Stimulated activated CD4-positive, alpha-beta T cell treated with anti-CD3 and anti-CD28 coated beads, Interleukin-1b, Interleukin-23, amount 100 ng/mL, for 48 hours (primary cell): ENCODE measurements at places on chromosomes 12 and 14.

DNA sequence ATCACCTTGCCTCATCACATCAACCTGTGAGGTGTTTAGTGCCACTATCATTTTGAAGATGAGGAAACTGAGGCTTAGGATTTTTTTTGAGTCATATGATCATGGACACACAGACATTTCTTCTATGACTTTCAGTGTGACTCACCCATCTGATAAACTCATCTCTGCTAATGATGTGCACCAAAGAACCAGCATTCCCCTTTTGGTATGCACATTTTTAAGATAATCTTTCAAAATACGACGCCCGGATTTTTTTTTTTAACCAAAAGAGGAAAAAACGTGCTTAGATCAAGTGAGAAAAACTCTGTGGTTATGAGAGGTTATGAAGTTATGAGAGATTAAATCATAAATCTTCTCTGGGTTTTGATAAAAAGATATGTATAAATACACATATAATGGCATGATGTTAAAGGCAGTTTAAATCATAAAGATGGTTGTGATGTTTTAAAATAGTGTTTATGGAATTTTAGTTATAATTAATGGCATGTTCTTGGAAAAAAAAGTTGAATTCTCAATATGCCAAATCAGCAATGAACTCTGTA is 948.1 kb downstream of the TMTC2 start:
- no peak for DNase-seq

DNA sequence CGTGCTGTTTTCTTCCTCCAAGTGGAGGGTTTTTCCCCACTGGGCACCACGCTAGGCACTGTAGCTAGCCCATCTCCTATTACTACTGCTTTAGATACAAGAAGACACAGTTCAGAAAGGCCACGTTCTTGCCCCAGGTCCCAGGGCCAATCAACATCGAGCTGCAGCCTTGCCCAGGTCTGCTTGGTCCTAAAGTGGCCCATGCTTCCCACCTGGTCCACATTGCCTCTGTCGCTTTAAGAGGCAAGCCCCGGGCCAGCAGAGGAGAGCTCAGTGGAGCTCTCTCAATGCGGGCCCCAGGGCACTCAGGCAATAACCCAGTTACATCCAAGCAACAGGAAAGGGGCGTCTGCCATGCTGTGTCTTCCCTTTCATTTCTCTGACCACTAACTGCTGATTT is 148.1 kb downstream of the CALM1 start:
- no peak for DNase-seq

DNA sequence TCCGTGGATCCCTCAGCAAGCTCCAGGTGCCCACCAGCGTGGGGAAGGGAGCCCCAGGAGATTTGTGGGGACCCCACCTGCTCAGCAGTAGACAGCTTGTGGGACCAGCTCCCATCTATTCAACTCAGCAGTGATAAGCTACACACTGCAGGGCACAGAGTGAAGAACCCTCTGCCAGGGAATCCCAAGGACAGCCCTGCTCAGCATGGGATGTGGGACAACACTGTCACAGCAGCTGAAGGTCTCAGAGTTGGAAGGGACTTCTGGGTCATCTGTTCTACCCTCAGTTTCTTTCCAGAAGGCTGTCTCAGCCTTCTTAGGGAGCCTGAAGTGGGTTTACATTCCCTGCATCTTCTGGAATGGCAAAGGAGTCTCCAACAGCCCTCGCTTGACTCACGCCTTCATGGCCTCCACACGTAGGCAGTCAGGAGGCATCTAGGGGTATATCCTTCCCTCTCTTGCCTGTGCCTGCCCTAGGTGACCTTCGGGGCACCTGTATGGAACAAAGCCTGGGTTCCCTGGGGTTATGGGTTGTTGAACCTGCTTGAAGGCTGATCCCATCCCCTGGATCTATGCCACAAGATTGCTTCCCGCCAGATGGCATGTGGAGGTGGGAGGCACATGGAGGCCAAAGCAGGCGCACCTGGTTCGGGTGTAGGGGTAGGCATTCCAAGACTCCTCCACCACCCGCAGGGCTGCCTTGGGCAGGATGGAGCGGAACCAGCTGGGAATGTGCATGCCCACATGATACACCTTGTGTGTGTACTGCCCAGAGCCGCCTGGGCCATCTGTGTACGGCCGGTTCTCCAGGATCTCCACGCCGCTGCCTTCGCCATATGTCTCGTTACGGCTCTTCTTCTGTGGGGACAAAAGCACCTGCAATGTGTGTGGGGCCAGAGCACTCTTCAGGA is 33.0 kb downstream of the ARL6IP4 start:
- DNase-seq: no peak

GRCh38 chr14:106877517-106877916 is 1351.1 kb downstream of the TMEM121 start:
- DNase-seq: no peak

- DNase-seq: no peak
Observed at GRCh38 chr14:24943024-24943423, 106.9 kb downstream of the STXBP6 start.

- DNase-seq: no peak
Observed at GRCh38 chr14:99722741-99723140, 38.6 kb downstream of the CYP46A1 start.

- DNase-seq: no peak
Observed at GRCh38 chr14:52014601-52015267, 25.4 kb downstream of the RTRAF start.

- no peak for DNase-seq
Observed at GRCh38 chr12:5907807-5908206, 37.3 kb downstream of the ANO2 start.

- no peak for DNase-seq
Observed at GRCh38 chr12:40618636-40619035, 73.6 kb upstream of the CNTN1 start.

GRCh38 chr12:29102741-29103140 is 46.3 kb upstream of the FAR2 start:
- no peak for DNase-seq

DNA sequence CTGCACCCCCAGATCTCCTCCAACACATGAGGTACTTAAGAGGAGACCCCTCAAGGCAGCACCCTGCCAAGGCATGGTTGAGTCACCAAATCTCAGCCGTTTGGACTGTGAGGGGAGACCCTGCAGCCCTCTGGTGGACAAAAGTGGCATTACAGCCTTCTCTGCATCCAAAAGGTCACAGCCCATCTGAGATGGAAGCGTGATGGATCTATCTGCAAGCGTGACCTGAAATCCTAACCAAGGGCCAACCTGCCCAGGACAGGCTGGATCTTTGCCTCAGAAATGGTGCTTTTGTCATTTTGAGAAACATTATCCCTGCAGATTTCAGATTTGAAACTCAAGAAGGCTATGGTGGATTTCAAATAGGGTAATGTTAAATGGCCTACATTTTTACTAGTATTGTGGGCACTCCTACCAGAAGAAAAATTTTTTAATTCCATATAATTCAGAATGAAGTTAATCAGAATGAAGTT is 23.7 kb upstream of the DHRS4 start:
- peak; percentile 78 for DNase-seq

DNA sequence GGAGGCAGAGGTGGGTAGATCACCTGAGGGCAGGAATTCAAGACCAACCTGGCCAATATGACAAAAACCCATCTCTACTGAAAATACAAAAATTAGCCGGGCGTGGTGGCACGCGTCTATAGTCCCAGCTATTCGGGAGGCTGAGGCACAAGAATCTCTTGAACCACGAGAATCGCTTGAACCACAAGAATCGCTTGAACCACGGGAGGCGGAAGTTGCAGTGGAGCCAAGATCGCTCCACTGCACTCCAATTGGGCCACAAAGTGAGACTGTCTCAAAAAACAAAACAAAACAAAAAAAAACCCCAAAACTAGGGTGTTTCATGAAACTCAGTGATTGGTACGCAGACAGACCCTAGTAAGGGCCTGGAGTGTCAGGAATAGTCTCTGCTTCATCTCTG is 6.4 kb upstream of the ARF6 start:
- no peak for DNase-seq

- DNase-seq: no peak
Observed at GRCh38 chr12:115946092-115946491, 331.4 kb downstream of the MED13L start.

- DNase-seq: peak; percentile 41
Observed at GRCh38 chr12:110280392-110280778, 662 bp upstream of the ATP2A2 start.

GRCh38 chr12:20629414-20630156 is 65.5 kb upstream of the SLCO1C1 start:
- no peak for DNase-seq

DNA sequence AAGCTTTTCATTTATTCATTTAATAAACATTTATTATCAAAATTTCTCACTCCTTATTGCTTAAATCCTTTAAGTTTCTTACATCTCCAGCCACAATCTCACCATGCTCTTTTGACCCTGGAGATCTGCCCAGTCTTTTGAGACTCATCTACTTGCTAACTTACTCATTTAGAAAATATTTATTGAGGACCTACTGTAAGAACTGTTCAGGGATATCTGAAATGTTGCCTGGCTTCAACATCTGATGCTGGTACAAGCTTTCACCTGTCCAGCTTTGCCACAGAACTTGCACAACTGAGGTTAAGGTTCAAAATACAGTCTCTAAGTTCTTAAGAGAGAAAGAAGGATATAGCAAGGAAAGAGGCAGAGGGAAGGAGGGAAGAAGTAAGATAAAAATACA is 17.5 kb upstream of the GXYLT1 start:
- DNase-seq: no peak

DNA sequence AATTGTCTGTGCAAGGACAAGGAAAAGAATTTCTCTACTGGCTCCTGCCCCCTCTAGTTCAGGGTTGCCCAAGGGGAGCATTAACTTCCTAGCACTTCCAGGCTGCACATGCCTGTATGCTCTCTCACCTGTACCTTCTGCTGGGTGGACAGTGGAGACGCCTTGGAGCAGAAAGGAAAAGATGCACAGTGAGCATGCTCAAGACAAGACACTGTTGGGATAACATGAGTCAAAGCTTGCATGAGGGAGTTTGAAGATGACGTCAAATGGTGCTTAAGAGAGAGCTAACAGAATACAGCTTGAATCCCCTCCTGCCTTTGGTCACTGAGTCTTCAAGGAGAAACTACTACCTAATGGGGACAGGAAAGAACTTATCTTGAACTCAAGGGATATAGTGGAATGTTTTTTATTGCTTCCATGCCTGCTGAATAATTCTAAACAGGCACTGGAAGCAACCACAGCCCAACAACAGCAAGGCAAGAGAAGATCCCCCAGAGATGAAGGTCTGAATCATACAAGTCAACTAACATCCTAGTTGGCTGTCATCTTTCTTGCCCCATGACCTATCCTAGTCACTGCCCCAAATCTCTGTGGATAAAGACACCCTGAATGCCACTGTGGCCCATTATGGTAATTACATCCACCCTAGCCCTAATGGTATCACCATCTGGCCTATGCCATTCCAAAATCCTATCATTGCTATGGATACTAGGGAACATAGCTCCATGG is 23.5 kb downstream of the RPS6KA5 start:
- DNase-seq: no peak

DNA sequence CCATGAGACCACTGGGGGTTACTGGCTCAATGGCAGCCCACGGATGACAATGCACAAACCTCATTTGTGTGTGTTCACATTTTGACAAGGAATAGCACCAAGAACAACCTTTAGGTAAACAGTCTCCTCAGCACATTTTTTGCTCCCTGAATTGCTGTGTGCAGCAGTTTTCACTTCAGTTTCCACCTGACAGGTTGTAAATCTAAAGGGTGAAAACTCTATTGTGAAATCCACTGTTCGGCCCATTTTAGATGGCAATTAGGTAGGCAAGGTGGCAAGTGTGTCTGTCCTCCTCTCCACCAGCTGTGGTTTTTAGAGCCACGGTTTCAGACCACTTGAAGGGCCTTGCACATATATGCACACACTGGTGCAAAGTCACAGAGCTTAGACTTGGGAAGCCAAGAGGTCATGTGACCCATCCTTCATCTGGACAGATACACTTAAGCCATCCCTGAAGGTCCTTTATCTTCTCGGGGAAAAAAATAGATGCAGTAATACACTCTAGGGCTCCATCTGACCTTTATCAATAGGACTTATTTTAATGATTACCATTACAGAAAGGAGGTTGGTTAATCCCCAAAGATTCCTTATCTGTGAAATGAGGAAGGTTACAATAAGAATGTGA is 23.2 kb downstream of the HAL start:
- no peak for DNase-seq

GRCh38 chr14:28766469-28766955 is at the start of gene FOXG1:
TSS of gene FOXG1 (plus strand) at chr14:28766787. CDS start at chr14:28767280, 493 bp downstream.
- no peak for DNase-seq

DNA sequence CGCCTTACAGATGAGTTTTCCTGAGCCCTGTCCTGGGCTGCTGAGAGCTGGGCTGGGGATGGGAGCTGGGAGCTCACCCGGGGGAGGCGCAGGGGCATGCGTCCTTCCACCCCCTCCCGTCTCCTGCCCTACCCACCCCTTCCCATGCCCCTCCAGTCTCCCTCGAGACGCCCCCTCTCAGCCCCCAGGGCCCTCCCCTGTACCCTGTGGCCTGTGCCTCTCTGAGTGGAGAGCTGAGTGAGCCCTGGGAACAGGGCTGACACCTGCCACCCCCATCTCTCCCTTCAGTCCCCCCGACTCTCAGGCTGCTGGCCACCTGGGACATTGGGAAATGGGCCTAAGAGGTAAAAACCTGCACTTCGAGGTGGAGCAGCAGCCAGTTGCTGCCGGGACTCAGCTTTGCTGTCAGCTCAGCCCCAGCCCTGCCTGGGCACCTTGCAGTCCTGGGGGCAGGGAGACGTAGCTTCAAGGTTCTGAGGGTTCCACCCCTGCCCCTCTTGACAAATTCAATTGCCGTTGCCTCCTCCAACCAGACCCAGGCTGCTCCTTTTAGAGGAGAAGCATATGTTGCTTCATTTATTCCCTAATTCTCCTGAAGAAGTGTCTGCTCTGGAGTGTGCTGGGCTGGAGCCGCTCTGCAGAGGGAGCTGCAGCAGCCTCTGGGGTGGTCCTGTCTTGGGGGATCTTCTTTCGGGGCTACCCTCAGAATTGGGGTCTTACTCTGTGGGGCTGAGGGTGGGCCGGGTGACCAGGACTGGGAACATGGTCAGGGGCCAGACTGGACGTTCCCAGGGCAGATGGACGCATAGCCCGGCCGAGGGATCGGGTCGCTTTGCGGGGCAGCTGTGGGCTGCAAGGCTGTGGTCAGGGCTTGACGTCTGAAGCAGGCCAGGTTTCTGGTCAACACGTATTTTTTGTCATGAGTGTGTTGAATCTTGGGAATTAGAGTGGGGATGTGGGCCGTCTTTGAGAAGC is 141.4 kb downstream of the ADGRD1 start:
- DNase-seq: no peak
